NCI-H2029 treated with DMSO at 0.1 percent for 48 hours (cell line): ENCODE measurements at places on chromosomes 16 and 17.

- DNase-seq = no peak
Measured at GRCh38 chr16:88853325-88853941, 3.3 kb downstream of the GALNS start.

- no peak for DNase-seq
Measured at GRCh38 chr16:61900482-61900881, 135.8 kb downstream of the CDH8 start.

DNA sequence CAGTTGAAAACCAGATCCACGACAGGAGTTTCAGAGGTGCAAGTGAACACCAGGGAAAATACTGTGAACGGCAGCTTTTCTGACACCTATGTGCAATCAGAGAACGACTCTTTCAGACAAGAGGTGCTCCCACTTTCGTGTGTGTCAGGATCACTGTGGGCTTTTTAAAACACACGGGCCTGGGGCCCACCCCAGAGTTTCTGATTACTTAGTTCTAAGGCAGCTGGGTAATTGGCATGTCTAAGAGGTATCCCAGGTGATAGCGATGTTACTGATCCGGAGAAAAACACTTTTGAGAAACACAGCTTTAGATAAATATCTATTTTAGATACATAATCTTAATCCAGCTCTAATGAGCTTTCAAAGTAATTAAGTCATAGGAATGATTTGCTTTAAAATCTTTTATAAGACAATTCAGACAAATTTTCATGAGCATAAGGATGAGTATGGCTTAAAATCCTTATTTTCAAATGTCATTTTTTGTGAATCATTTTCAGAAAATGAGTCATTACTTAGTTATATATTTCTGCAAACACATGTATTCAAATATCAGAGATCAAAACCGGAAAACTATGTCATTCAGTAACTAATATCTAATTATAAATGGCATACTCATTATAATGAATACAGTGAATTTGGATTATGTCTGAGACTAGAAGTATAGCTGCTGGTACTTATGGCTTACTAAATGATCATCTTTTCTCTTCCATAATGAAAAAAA, 217.9 kb upstream of the PSMD7 start:
- no peak for DNase-seq

GRCh38 chr17:3944485-3945388, 19.5 kb downstream of the ATP2A3 start:
- no peak for DNase-seq
